ENCODE measurements at places on chromosomes 6 and 20.

GRCh38 chr6:169972101-169972651, 220.8 kb downstream of the ERMARD start:
- no peak for DNase-seq

- no peak for DNase-seq
These were observed 689.4 kb upstream of the MAP3K7 start for GRCh38 chr6:91276315-91276714.

DNA sequence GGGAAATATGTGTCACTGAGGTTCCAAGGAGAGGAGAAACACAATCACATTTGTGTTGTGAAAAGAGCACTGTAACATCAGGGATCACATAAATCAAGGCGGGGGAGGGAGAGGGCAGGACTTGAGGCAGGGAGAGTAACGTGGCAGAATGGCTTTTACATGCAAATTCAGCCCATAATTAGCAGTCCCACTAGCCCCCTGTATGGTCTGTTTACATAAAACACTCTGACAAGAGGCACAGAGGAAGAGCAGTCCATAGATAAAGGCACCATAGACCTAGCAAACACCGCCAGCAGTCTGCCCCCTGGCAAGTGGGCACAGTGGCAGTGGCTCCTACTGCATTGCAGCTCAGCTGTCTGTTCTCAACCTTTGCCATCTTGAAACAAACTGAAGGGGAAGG, 82.7 kb downstream of the LYRM2 start:
- DNase-seq = no peak

- no peak for DNase-seq
These were observed 14.2 kb downstream of the TRAF3IP2 start for GRCh38 chr6:111591370-111591900.

- no peak for DNase-seq
These were observed 44.0 kb downstream of the SPDEF start for GRCh38 chr6:34511915-34512737.

DNA sequence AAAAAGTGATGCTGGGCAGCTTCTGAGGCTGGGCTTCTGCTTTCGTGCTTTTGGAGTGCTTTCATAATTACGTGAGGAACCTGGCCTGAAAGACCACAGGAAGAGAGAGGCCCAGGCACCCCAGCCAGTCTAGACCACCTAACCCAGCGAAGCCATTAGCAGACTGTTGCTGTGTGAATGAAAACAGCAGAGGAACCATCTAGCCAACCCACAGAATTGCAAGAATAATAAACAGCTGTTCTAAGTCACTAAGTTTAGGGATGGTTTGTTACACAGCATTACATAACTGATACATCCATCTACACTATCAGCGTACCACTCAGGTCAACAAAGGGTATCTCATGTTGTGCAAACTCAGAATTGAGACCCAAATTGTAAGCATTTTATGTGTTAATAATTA, 34.5 kb downstream of the FGD2 start:
- DNase-seq = no peak

- DNase-seq = no peak
These were observed 507.9 kb downstream of the CDH26 start for GRCh38 chr20:60465993-60466686.

DNA sequence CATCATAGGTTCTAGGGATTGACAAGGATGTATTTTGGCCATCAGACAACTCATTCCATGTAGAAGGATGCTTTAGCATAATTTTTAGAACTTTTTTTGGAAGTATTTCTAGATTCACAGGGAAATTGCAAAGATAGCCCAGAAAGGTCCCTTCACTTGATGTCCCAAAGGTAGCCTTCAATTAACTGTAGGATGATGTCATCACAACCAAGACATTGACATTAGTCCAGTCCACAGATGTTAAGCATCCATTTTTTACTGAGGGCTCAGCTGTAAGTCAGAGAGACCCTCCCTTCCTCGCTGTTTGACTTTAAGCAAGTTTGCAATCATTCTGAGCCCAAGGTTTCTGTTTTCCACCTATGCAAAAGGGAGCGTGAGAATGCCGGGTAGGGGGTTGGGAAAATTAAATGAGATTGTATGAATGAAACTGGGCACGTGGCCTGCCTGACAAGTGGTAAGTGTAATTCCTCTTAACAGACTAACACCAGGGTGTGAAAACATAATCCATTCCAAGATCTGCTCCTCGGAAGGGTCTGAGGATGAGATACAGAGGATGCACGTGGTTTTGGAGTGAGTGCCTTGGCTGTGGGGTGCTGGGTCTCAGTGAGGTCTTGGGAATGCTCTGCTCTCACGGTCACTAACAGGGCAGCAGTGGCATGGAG, 126.8 kb downstream of the CDH4 start:
- DNase-seq = no peak

DNA sequence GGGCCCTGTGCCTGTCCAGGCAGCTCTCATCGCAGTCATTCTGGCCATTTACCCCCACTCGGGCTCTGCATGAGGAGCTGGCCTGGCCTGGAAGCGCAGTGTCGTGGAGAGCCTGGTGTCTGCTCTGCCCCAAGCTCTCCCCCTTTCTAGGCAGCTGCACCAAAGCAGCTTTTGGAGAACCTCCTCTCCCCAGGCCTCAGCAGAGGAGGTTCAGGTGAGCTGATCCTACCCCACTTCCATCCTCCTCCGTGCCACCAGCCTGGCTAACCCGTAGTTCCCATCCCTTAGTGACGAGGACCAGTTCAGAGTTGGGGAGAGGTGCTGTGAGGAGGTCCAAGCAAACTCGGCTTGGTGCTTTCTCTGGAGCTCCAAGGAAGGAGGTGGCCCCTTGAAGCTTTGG, 30.5 kb upstream of the PHACTR3 start:
- no peak for DNase-seq

DNA sequence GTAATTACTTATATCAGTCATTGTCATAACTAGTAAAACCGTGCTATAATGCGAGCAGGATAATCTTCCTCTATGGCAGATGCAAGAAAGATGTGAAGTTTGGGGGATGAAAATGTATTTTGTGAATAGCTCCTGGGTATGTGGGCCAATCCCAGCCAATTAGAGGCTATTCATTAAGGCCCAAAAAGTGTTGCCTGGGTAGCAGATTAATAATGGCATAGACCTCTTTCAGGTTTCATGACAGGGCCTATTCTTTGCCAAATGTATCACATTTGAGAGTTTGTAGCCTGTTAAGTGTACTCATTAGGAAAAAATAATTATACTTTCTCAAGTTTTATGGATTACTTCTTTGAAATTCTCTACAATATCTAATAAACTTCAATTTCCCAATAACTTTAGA, 199.2 kb upstream of the POU3F2 start:
- no peak for DNase-seq

DNA sequence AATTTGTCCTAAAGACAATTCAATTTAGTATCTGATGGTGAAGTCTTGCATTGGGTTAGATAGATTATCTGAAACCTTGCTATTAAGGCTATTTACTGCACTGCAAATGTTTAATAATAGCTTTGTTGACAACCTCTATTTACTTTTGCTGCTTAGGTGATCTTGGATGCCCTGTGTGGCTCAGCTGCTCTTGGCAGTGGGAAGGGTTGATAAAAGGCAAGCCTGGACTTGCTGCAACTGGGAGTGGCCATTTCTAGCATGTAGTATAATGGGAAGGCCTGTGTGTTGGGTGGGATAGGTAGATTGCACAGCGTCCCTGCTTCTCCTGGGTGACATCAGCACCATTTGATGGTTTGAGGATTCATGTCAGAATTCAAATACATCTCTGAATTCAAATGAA, 49.1 kb downstream of the ARMC2 start:
- DNase-seq = no peak

DNA sequence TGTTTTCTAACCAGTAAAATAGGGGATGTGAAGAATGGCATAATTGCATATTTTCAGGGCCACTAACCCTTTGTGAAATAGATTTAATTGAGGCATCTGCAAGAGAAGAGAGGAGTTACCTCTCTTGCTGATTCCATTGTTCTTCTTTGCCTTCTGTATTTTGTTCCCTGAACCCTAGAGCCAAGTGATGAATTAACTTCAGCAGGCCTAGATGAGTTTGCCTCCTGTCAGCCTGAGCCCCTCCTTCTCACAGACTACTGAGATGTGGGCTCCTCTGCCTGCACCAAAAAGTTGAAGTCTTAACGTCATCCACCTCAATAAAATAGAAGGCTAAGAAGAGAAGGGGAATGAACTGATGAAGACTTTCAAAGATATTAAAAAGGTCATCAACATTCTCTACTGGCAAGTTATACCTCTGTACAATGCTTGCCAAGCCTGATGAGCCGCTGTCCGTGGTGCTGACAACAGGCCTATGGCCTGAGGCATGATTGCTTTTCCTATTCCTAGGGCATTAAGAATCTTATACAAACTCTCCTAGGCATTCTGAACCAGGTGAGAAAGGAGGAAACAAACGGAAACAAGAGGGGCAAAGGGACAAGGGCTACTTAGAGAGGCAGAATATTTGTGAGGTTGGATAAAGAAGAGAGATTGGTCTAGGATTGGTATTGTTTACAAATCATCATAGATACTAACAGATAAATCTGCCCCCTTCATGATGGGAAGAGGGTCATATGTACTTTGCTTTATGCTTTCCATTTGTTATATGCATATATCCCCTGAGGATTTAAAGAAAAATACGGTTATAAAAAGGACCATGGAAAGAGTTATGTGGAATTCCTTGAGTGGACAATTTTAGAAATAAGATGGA, 46.8 kb downstream of the CD24 start:
- DNase-seq = no peak

DNA sequence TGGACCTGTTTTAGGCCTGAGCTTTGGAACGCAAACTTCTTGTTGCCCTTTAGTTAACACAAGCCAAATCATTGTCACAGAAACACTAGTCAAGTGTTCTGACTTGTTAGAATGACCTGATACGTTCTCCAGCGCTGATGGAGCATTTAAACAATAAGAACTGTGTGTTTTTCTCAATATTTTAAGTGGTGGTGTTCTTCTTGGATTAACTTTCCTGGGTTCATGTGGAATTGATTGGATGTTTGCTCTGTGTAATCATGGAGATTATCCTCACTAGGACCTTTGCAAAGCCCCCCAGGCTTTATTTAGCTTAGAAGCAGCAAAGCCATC, 1.6 kb downstream of the LRRC1 start:
- DNase-seq = no peak

DNA sequence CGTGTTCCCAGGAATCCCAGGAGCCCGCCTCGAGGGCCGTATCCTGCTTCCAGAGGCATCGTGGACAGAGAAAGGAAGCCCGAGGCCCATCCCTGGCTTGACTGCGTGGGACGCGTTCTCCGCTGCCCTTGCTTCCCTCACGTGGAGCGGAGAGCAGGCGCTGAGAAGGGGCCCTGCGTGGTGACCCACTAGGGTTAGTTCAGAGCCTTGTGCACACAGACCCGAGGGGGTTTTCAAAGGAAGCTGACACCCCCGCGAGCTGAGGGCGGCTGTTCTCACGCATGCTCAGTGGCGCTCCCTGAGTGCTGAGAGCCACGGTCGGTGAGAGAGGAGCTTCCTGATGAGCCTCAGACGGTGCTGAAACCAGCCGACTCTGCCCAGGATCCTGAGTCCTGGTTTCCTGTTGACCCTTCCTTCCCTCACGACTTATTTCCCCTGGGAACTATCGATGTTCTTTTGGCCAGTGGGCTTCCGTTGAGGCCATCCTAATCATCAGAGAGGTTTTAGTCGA, 28.9 kb upstream of the CCR6 start:
- DNase-seq = peak; percentile 65

GRCh38 chr6:160252073-160252813, 6.4 kb downstream of the SLC22A2 start:
- DNase-seq = no peak

DNA sequence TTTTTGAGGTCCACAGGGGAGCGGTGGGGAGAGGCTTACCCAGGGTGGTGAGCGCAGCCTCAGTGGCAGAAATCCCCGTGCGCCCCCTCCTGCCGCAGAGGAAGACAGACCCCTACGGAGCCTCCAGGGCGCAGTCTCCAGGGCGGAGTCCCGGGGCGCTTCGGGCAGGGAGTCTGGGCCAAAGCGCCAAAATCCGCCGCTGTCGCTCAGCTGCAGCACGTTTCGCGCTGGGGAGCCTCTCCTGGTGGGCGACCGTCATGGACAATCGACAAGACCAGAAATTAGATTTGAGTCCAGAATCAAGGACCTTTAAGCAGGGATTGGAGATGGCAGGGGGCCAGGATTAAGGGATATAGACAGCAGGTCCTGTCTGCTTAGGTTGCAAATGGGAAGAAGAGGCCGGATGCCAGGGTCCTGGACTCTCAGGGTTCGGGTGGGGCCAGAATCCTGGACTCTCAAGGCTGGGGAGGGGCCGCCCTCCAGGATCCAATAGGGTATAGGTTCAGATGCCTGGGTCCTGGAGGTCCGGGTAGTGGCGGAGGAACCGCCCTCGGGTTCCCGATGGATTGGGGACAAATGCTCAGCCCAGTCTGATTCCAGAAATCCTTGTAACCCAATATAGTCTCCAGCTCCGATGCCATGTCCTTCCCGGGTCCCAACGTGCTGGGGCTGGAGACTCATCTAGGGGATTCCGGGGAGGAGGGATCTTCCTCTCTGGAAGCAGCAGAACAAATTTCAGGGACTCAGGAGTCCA, 7.9 kb upstream of the HLA-E start:
- no peak for DNase-seq

GRCh38 chr20:22944062-22944461, 91.0 kb upstream of the SSTR4 start:
- DNase-seq = no peak

GRCh38 chr6:38503960-38504682, 135.6 kb downstream of the BTBD9 start:
- no peak for DNase-seq

DNA sequence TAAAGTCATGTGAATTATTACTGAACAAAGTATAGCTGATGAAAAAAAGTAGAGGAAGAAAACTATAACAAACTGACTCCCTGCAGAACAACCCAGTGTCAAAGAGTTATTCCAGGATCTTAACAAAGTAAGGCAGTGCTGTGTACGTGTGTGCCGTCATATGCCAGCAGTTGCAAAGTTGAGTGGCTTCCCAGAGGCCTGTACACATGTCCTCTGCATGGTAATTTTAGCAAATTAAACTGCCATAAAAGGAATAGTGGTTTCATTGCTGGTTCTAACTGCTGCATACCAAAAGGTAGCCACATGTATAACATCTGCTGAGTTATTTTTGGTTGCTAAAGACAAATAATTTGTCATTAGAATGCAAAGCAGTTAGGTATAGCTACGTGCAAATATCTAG, 44.8 kb downstream of the RIPOR2 start:
- DNase-seq = no peak

DNA sequence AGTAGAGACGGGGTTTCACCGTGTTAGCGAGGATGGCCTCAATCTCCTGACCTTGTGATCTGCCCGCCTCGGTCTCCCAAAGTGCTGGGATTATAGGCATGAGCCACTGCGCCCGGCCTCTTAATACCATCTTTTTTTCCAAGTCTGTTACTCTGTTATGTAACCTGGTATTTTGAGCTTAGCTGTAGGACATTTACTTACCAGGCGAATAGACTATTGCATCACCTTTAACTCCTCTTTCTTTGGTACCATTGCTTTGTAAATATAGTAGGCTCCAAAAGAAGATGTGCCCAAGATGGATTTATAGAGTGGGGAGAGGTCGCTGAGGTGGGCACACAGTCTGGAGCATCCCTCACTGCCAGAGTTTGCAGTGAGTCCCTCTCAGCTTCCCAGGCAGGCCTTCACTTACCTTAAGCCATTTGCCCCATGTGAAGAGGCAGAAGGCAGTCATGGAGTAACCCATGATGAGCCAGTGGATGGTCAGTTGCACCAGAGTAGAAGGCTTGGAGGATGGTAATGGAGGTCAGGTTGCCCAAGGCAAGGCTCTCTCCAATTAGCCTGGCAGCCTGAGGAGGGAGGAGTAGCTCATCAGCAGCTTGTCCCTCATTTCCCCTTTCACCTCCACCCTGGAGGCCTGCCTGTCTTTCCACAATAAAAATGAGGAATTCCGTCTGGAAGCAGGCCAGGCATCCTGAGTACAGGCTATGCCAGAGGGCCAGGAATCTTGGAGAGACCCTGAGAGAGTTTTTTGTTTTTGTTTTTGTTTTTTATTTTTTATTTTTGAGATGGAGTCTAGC, 9.7 kb downstream of the TIAM2 start:
- DNase-seq = no peak

All from stimulated activated CD4-positive, alpha-beta T cell treated with anti-CD3 and anti-CD28 coated beads, TNF-alpha, amount 100 ng/mL, for 4 hours (primary cell).